ENCODE measurements at places on chromosomes 5 and 9.

- DNase-seq, result no peak
These were observed 183.1 kb upstream of the C9orf72 start for GRCh38 chr9:27756418-27756817.

- DNase-seq, result no peak
These were observed 564 bp downstream of the SLC25A25 start for GRCh38 chr9:128068386-128069205.

GRCh38 chr9:136782452-136782851 is 8.7 kb upstream of the TMEM141 start:
- no peak for DNase-seq

GRCh38 chr5:6443326-6443725 is 5.3 kb upstream of the UBE2QL1 start:
- DNase-seq, result no peak

- DNase-seq, result no peak
These were observed 157.5 kb upstream of the BRINP1 start for GRCh38 chr9:119526698-119527097.

DNA sequence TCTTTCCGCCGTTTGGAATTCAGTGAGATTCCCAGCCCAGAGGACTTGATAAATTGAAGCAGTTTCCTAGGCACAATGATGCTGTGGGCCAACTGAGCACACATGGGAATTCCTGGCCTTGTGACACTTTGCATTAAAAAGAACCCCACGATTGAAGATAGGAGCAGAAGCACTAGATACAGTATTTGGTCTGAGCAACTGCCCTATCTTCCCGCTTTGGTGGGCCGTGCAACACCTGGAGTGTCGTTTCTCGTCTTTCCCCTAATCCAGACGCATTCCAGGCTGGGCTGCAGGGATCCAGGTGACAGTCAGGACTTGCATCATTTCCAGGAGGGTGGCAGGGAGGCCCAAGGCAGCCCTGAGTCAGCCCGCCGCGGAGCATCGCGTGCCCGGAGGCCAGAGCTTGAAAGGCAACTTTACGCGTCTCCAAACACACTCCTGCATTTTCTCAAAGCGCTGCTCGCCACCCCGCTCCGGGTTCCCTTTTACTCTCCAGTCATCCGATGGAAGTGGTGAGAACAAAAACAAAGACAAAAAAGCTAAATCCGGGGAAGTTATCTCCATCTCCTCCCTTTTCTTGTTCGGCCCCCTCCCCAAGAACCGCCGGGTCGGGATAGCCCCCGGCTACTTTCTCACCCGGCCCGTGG is 753 bp upstream of the STC2 start:
- DNase-seq, result no peak

DNA sequence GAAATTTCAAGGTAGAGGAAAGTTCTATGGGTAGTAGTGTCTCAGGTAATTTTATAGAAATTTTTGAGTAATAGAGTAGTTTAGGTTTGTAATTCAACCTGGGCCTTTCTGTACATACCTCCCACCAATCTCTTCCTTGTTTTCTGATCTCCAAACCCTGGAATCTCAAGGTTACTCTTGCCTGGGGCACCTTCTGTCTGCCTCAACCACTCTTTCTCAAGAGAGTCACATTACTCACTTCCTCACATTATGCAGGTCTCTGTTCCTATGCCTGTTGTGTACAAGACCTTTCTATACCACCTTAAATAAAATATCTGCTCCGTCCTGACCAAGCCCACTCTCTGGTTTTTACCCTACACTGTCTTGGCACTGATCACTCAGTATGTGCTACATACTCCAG is 412.6 kb upstream of the CTNND2 start:
- no peak for DNase-seq

DNA sequence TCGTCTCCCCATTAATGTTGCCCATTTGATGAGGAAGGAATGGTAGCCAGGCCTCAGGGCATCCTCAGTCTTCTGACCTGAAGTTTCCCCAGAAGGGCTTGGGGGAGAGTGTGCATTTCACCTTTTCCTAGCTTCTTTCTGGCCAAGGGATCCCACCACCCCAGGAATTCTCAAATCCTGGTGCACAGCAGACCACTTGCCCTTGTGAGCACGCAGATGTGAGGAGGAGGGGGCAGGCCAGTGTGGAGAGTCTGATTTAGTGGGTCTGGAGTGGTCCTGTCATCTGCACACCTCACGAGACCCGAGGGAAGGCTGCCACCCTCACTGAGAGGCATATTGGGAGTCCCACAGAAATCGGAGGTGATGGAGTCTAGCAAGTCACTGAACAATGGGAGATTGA is 64.3 kb downstream of the CXXC5 start:
- DNase-seq, result no peak

GRCh38 chr5:150904479-150905311 is at the start of gene ZNF300:
ZNF300 (minus strand) TSS chr5:150904980; CDS start chr5:150903155, 1,825 bp downstream.
- DNase-seq, result peak; percentile 82

DNA sequence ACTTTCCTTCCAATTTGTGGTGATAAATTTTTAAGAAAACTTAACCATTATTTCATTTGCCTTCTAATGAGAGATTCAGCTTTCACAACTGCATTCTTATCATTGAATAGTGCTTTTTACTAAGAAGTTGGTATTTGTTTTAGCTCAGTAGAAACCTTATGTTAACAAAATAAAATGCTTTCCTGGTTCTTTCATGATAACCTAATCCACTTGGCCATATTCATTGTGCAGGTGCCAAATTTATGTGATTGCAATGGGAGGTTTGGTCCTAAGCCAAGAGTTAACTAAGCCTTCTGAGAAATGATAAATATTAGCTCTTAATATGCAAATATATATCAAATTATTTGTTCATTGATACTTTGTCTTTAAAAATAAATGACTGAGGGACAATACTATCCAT is 141.1 kb upstream of the TLE4 start:
- no peak for DNase-seq

DNA sequence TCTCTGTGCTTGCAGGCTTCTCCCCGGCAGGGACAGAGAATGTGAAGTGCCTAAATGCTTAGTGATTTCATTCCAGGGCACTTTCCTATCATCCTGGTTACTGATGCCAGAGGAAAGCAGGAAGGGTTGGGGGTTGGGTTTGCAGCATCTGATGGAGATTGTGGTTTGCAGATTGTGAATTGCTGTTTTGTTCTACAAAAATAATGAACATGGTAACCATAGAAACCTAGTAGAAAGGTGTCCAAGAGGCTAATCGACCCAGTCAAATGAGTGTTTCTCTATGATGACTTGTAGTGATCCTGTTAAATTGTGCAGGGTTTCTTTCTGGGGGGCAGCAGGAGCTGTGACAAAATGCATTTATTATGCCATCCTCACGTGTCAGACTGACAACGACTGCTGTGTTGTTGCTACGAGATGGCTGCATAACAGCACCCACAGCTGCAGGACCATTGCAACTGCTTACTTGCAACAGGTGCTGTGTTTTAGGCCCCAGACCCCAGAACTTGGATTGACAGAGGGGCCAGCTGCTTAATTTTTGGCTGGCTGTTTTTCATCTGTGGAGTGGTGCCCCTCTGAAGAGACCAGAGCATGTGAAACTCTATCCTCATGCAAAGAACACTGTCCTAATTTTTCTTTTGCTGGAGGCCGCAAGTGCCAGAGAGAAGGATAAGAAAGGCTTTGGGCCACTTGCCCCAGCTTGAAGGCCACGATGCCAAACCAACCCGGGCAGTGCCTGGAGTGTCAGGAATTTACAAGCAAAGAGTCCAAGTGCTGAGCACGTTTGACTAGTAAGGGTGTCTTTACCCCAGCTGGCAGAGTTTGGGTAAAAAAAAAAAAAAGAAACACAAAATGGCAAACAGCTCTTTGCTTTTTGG is 397.8 kb downstream of the GADD45G start:
- DNase-seq, result no peak

DNA sequence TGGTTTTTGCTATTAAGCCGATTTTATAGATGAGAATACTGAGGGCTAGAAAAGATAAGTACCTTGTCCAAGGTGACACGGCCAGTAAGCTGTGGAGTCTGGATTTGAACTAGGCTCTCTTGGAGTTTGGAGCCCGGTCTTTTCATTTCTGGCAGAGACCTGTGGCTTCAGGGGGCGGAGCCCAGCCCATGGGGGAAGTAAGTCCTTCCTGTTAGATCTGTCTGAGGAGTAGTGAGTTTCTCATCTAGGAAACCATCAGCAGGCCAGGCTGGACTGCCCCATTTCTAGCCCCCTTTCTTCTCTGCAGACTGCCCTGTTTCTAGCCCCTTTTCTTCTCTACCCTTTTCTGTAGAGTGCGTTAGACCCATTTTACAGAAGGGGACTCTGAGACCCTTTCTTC is 521 bp upstream of the PTGS1 start:
- no peak for DNase-seq

- DNase-seq, result no peak
These were observed 34.7 kb downstream of the PIP5K1B start for GRCh38 chr9:68739621-68740174.

Measured in non-pigmented ciliary epithelial cell (primary cell).